ENCODE measurements at places on chromosomes 13 and 19. TPM values are rescaled to one million over a fixed set of nuclear protein-coding genes. Genes with fewer than 3 reads are reported as not detected.

GRCh38 chr13:56718791-56719190, 421.9 kb upstream of the PRR20A start:
- DNase-seq, result no peak

BCAM gene
- total RNA-seq, result 7.7 TPM

DNA sequence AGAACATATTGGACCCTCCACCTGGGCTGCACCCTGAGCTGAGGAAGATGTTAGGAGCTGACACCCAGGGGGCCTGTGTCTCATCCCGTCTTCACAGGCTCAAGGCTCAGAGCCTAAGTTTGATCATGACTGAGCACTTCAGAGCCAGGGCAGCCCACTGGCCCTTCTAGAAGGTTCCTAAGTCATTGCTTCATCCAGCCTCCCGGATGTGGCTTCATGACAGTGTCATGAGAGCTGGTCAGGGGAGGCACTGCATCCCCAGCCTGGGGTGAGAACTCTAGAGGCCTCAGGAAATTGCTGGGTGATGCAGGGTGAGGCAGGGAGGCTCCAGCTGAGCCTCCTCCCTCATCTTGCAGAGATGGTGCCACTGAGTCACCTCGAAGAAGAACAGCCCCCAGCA, 24.9 kb upstream of the PIK3R2 start:
- no peak for DNase-seq

GRCh38 chr19:17826508-17827056, 5.3 kb upstream of the INSL3 start:
- no peak for DNase-seq

CFD gene
- 5.2 TPM for total RNA-seq

DNA sequence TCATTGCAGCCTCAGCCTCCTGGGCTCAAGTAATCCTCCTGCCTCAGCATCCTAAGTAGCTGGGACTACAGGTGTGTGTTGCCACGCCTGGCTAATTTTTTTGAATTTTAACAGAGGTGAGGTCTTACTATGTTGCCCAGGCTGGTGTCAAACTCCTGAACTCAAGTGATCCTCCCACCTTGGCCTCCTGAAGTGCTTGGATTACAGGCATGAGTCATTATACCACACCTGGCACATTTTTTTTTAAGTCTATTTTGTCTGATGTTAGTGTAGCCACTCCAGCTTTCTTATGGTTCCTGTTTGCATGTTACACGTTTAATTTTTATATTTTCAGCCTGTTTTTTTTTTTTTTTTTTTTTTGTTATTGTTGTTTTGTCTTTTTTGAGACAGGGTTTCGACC, 24.8 kb downstream of the KDM4B start:
- DNase-seq, result no peak
